ENCODE measurements at places on chromosomes 7 and 10.

DNA sequence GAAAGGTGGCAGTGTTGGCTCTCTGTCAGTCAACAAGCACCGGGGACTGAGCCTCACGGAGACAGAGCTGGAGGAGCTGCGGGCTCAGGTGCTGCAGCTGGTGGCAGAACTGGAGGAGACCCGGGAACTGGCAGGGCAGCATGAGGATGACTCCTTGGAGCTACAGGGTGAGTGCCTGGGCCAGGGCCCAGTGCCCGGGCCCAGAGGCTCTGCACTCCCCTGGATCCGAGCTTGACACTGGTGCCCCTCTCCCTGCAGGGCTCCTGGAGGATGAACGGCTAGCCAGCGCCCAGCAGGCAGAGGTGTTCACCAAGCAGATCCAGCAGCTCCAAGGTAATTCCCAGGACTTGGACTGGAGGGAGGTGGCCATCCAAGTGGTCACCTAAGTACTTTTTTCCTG is 2.7 kb downstream of the CCDC136 start:
- no peak for DNase-seq

GRCh38 chr7:34249192-34249591 is 343.9 kb downstream of the BMPER start:
- no peak for DNase-seq

GRCh38 chr10:43229208-43230061 is 37.4 kb downstream of the RASGEF1A start:
- peak; percentile 60 for DNase-seq

GRCh38 chr10:100993986-100994708 is 5.5 kb upstream of the LZTS2 start:
- no peak for DNase-seq

DNA sequence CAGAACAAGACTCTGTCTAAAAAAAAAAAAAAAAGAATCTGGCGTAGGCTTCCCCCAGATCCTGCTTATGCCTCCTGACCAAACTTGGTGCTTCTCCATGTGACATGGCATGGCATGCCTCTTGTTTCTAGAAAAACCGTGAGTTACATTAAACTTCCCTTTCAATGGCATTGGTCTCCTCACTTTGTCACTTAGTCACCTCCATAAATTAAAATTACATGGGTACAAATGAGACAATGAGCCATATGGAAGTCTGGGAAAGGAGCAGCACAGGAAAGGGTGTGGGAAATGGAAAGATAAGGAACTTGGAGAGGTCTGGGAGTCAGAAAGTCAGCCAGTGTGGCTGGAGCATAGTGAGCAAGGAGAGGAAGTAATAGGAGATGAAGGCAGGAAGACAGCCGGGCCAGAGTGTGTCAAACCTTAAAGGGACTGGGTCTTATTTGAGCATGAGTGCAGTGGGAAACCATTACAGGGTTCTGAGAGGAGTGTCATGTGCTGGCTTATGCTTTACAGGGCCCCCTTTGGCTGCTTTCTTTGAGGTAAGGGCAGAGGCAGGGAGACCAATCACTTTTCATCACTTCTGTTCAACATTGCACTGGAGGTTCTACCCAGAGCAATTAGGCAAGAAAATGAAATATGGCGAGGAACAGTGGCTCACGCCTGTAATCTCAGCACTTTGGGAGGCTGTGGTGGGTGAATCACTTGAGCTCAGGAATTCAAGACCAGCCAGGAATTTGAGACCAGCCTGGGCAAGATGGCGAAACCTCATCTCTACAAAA is 21.3 kb upstream of the ZMIZ2 start:
- DNase-seq = no peak

DNA sequence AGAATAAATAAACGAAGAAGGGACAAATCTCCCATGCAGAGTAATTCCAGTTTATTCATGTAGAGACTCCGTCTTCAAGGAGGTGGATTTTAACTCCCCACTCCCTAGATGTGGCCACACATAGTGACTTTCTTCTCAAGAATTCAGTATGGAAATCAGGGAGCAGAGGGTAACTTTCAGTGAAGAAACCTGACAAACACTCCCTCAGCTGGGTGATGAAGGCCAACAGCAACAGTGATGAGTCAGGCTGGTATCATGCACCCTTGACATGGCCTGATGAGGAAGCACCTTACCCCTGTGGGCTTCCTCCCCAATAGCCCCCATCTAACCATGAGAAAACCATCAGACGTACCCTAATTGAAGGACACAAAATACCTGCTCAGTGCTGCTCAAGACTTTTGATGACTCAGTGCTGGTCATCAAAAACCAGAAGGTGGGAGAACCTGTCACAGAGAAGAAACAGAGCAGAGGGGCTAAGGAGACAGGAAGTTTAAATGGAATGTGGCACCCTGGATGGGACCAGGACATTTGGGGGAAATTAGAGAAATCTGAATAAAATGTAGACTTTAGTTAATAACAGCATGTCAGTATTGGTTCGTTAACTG is 50.6 kb downstream of the ADAMTS14 start:
- no peak for DNase-seq

DNA sequence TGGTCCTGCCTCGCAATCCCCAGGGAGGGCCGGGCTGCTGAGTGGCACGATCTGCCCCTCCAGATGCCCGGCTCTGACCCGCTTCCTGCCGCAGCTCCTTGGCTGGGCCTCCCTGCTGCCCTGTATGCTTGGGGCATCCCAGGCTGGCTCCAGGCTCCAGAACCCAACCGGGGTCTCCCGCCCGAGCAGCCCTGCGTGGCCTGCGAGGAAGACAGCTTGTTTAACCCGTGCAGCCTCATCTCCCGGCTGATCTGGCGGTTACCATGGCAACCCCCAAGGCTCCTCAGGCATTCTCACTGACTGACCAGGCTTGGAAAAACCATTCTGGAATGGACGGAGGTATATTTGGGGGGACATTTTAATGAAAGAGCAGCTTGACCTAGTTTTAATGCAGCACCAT is 232.4 kb upstream of the MYO3A start:
- DNase-seq = no peak

Data from D341Med (cell line).